Activated CD4-positive, CD25-positive, alpha-beta regulatory T cell treated with anti-CD3 and anti-CD28 coated beads, Interleukin-2, amount 50 U/mL, for 16 hours (primary cell): ENCODE measurements at places on chromosomes 6 and 20.

- no peak for DNase-seq
Measured at GRCh38 chr6:6588924-6589709, 597 bp downstream of the LY86 start.

GRCh38 chr20:6057691-6058090 lies 3.8 kb upstream of the LRRN4 start:
- DNase-seq = no peak

DNA sequence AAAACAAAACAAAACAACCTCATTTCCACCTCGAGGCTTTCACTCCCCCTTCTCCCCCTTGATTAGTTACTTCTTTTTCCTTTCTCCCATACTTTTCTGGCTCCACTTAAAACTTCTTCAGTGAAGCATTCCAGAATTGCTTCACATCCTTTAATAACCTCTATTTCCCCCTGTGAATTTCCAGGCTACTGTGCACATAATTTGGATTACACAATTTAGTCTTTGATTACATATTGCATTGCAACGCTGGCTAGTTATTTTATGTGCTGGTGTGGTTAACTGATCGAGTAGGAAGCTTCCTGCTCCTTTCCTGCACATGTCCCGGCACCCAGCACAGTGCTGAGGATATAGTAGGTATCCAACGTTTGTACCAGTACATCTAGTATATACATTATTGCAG lies 28.1 kb upstream of the EEF1E1 start:
- DNase-seq = no peak

GRCh38 chr6:4950836-4951533 lies 52.9 kb downstream of the RPP40 start:
- DNase-seq = no peak

GRCh38 chr6:288866-289265 lies 3.4 kb upstream of the DUSP22 start:
- DNase-seq = no peak

- DNase-seq = no peak
Measured at GRCh38 chr20:58705208-58705926, 12.8 kb downstream of the NPEPL1 start.

DNA sequence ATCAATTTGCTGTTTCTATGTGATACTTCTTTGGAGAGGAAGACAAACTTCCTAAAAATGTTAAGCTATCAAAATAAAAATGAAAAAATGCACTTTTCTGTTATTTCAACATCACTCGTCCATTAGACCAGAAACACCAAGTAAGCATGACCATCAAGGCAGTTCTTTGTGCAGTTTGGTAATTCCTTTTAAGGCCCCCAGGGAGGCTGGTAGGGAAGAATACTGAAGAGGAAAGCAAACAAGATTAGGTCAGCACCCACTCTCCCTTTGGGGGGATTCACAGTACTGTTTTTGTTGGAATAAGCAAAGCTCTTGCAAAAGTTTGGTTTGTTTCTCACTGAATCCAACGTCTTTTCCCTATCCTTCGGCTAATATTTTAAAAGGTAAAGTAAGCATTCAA lies 206.8 kb upstream of the SLC35B3 start:
- DNase-seq = no peak

DNA sequence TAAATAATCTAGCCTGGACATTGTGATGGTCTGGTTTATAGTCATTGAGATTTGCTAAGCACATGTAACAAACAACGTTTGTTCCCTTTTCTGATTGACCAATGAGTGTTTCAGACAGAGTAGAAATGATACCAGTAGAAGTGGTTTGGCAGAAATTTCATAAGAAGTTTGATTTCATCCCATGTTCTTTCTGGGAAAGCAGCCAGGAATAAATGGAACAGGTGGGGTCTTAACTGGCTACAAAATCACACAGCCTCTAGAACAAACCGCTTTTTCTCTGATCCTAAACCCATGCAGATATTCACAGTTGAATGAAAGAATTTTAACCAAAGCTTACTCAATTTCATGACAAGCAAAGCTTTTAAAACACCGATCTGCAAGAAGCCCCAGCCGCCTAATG lies 227.5 kb downstream of the UST start:
- no peak for DNase-seq

GRCh38 chr20:9581509-9581908 lies 67.1 kb downstream of the LAMP5 start:
- no peak for DNase-seq

DNA sequence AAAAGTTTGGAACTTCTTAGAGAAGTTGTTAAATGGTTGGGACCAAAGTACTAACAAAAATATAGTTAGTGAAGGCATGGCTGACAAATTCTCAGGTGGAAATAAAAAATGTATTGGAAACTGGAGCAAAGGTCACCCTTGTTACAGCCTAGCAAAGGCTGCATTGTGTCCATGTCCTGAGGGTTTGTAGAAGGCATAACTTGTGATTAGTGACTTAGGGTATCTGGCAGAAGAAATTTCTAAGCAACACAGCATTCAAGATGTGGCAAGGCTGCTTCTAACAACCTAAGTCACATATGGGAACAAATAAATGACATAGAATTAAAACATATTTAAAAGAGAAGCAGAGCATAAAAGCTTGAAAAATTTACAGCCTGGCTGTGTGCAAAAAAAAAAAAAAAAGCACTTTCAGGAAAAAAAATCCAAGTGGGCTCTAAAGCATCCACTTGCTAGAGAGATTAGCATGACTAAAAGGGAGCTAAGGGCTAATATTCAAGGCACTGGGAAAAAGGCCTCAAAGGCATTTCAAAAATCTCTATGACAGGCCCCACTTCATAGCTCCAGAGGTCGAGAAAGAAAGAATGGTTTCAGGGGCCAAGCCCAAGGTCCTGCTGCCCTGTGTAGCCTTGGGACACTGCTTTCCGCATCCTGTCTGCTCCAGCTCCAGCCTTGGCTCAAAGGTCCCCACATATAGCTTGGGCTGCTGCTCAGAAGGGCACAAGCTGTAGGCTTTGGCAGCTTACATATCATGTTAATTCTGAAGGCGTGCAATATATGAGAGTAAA lies 453.2 kb upstream of the PTCHD4 start:
- no peak for DNase-seq

- no peak for DNase-seq
Measured at GRCh38 chr6:44735630-44735963, 348.1 kb downstream of the CDC5L start.

- DNase-seq = no peak
Measured at GRCh38 chr6:36418558-36418957, 24.1 kb downstream of the PXT1 start.
